ENCODE measurements at places on chromosomes 7 and 10. TPM values are rescaled to one million over a fixed set of nuclear protein-coding genes. Genes with fewer than 3 reads are reported as not detected.

DNA sequence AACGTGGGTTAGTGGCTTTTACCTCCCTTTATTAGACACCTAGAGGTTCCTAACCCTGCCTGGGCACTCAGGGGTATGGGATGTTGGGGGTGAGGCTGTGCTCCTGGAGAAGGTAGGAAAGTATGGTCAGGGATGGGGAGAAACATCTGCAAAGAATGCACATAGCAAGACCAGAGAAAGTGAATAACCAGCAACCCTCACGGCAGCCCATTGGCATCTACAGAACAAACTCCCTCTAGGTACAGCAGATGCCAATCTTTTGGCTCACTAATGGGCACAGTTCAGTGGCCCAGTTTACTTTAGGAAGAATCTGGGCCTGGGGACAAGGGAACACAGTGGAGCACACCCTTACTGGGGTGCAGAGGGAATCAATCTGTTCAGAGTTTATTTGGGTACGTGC, 143.9 kb downstream of the JAZF1 start:
- DNase-seq = no peak

DNA sequence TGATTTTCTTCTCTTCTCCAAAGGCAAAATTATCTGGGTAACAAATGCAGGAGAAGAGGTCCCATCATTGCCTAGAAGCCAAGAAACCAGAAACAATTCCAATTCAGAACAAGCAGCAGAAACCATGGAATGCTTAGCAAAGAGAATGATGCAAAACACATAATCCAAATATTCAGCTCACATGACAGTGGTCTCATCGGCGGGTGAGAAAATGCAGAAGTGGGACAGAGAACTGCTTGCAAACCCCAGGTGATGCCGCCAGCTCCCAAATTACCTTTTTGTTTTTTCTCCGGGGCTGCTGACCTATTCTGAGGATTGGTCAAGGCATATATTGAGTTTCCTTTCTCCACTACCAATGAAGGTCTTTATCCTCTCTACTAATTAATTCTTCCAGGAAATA, 99.7 kb downstream of the ZNF22 start:
- no peak for DNase-seq

The ODAD2 gene
- 6.7 TPM for total RNA-seq

The NUDT1 gene
- 56.0 TPM for total RNA-seq

- DNase-seq = peak; percentile 27
These were observed 52.9 kb downstream of the PFKFB3 start for GRCh38 chr10:6255548-6256061.

- no peak for DNase-seq
These were observed 283.9 kb downstream of the PRKG1 start for GRCh38 chr10:51358227-51358626.

DNA sequence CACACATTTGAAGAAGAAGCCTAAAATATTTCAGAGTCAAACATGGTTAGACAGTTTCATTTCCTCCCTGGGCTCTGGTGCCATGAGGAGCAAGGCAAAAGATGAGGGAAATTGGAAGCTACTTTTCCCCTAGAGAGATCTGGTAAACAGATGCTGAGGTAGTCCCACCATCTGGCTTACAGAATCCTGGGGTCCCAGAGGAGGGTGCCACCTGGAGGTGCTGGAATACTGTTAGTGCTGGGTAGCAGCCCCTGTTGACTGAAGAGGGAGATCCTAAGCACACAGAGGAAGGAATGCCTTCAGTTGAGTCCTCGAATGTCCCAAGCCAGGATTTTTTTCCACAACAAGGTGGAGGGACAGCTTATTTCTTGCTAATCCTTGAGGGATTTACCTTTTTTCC, 160.1 kb downstream of the FZD1 start:
- peak; percentile 79 for DNase-seq

- peak; percentile 20 for DNase-seq
These were observed 133.1 kb downstream of the SH2D4B start for GRCh38 chr10:80670774-80671173.

All from endodermal cell (in vitro differentiated cells).